Kidney glomerular epithelial cell (primary cell): ENCODE measurements at places on chromosomes 2 and 18.

- no peak for DNase-seq
These were observed 660 bp upstream of the MBP start for GRCh38 chr18:77133051-77133834.

DNA sequence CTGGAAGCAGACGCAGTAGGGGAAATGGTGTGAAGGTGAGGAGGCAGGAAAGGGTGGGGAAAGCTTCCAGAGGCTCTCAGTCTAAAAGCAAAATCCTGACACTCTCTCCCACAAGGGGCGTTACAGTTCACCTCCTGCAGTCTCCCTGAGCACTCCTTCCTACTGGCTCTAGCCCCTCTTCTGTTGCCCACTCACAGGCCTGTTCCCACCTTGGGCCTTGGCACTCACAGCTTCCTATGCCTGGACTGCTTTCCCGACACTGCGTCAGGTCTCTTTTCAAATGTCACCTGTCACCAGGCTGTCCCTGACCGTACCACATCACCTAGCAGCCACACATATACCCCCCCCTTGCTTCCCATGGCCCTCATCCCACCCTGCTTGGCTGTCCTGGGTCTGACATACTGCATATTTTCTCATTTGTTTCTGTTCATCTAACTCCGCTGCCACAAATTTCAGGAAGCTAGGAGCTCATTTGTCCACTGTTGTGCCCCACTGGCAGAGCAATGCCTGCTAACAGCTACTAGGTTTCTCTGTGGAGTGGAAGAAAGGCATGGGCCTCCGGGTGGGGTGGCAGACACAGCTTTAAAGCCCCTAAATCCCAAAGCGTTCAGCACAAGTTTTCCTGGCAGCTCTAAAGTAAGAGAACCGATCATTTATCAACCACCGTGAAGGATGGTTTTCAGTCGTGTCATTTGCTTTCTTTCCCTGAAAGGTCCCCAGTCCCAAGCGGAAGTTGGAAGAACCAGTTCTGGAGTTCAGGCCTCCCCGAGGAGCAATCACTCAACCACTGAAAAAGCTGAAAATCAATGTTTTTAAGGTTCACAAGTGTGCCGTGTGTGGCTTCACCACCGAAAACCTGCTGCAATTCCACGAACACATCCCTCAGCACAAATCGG lies 118.8 kb downstream of the ZNF532 start:
- no peak for DNase-seq

GRCh38 chr18:50268022-50268747 lies 1.9 kb upstream of the CFAP53 start:
- peak; percentile 25 for DNase-seq

DNA sequence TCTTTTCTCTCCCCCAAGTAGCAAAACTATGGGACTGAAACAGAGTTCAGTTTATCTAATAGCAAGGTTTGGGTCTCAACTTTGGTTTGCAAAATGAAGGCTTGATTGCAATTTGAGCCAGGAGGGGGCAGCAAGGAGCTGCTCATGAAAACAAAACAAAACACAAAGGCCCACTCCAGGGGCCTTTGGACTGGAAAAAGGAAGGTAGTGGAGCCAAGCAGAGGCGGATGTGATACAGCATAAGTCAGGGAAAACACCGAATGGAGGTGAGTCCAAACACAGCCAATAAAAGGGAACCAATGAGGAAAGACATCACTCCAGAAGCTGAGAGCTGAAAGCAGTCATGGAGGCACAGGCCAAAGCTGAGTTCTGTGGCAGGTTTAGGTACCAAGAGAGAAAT lies 799.7 kb upstream of the ACVR2A start:
- peak; percentile 17 for DNase-seq

DNA sequence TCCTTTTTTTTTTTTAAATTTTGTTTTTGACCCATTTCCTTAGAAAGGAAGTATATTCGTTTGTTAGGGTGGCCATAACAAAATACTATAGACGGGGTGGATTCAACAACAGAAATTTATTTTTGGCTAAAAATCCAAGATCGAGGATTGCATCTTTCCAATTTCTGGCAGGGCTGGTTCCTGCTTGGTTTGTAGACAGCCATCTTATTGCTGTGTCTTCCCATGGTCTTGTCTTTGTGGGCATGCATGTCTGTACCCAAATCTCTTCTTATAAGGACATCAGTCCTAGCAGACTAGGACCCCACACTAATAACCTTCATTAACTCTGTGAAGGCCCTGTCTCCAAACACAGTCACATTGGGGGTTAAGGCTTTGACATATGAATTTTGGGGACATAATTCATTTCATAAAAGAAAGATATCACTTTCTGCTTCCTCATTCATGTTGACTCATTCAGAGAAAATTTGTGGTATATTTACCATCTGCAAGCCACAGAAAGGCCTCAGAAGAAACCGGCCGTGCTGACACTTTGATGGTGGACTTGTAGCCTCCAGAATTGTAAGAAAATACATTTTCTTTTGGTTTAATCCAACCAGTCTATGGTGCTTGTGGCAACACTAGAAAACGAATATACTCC lies 262.1 kb downstream of the LPIN1 start:
- DNase-seq, result no peak
